Left renal pelvis (tissue), 4 donors: ENCODE measurements at places on chromosomes 5 and 9.

DNA sequence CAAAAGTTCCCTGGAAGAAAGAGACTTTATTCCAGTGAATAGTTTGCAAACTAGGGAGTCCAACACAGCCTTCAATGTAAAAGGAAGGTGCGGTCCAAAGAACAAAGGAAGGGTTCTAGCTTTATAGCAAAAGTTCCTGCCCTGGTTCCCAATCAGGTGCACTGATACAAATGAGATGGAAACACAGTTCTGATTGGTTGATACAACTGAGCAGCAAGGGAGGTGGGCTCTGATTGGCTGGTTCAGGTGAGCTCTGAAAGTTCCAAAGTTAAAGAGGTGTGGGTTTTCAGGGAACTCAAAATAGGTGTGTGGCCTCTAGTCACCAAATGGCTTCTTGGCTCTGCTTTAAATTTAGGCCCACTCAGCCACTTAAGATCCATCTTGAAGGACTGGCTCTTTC, 43.1 kb downstream of the P4HA2 start:
- no peak for DNase-seq

DNA sequence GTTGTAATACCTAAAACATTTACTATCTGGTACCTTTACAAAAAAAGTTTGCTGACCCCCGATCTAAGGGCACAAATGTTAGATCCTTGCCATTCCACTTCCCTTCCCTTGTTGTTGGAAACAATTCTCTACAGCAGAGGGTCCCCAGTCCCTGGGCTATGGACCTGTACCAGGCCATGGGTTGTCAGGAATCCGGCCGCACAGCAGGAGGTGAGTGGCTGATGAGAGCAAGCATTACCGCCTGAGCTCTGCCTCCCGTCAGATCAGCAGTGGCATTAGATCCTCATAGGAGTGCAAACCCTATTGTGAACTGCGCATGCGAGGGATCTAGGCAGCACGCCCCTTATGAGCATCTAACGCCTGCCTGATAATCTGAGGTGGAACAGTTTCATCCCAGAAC, 248.5 kb downstream of the AP3B1 start:
- DNase-seq, result no peak

DNA sequence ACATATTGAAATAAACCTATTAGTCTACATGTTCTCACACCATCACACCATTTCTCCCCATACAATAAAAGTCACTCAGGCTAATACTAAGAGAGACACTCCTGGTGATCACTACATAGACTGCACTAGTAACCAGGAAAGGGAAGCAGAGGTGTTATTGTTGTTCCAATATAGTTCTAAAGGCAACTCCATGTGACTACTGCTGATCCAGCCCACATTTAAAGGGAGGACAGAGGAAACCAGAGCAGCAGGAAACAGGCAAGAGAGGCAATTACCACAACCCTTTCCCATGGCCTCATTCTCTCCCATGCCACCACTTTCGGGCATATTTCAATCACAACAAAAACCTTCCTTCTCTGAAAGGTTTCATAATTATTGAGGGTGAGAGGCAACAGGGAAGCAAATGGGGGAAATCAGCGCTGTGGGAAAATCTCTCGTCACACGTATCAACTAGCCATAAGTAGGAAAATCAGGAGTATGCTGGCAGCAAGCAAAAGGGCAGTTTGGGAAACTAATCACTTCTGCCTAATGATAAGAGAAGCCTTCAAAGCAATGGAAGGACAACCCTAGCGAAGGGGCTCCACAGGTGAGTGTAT, 1.8 kb downstream of the UBAP2 start:
- DNase-seq, result no peak

DNA sequence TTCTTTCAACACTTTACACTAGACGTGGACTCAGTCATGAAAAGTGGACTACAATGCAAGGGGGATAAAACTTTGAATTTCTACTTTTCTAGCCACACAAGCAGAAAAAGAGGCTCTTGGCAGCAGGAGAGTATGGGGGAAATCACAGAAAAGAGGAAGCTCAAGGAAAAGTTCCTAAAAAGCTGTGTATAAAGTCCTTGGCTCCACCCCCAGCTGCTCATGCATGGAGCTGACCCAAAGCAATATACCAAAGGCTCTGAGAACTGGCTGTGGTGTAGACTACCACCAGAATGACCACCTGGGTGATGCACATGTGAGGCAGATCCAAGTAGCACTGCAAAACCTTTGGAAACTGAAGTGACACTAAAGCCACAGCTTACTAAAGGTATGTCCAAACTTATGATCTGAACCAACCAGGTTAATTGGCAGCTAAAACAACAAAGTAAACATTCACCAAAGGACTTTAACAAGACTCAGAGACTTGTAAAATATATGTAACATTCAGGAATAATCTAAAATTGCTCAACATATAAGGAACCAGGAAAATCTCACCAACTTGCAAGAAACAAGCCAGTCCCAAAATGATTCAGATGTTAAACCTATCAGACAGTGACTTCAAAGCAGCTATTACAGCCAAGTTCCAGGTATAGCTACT, 55.5 kb upstream of the RASGRF2 start:
- DNase-seq, result no peak

GRCh38 chr9:100074093-100074492, 24.7 kb downstream of the ERP44 start:
- no peak for DNase-seq

- no peak for DNase-seq
These were observed 69.8 kb upstream of the UBTD2 start for GRCh38 chr5:172353271-172353812.

- no peak for DNase-seq
These were observed 41.8 kb downstream of the NUP214 start for GRCh38 chr9:131167146-131167692.

GRCh38 chr5:72194846-72195245, 87.6 kb downstream of the MAP1B start:
- no peak for DNase-seq

DNA sequence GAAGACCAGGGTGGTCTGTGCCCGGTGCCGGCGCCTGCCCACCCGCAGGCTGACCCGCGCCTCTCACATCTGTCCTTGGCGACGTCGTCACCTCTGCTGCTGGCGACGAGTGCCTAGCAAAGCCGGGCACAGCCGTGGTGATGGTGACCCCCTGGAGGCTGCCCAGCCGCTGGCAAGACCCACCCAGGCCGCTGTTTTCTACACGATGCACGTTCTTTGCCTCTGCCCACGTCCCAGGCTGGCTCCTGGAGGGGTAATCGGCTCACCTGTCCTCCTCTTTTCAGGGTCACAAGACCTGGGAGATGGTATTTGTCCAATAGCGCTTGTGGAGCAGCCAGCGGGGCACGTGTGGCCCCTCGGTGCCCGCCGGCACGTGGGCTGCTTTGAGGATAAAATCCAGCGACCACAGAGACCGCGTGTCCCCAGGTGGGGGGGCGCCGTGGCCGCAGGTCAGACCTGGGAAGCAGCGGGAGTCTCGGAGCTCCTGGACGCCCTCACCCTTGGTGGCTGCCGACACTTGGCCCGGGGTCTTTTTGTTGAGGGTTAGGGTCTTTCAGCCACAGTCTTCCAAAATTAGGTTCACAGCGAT, 29.5 kb downstream of the SLC9A3 start:
- DNase-seq, result no peak

- DNase-seq, result no peak
These were observed 31.6 kb upstream of the ZNF618 start for GRCh38 chr9:113844466-113844865.

DNA sequence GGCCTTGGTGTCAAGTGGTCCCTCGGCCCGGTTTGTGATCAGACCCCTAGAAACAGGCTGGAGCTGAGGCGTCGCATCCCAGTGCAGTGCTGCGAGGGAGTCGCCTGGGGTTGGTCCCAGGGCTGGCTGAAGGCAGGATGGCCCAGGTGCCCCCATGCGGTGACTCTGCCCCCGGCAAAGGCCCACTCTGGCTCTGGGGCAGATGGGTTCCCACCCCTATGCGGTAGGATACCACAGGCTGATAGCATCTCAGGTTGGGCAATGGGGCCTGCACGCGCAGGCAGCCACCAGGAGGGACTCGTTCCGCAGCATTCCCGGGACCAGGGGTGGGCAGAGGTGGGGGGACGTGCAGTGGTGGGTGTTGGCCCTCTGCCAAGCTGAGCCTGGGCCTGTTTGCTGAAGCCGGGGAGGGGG, 86.0 kb downstream of the RXRA start:
- DNase-seq, result no peak

DNA sequence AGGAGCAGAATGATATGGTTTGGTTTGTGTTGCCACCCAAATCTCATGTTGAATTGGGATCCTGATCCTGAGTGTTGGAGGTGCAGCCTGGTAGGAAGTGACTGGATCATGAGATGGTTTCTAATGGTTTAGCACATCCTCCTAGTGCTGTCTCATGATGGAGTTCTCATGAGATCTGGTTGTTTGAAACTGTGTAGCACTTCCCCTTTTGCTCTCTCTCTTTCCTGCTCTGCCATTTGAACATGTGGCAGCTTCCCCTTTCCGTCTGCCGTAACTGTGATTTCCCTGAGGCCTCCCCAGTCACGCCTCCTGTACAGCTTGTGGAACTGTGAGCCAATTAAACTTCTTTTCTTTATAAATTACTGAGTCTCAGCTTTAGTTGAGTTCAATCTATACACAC, 756.8 kb upstream of the CDH6 start:
- no peak for DNase-seq

DNA sequence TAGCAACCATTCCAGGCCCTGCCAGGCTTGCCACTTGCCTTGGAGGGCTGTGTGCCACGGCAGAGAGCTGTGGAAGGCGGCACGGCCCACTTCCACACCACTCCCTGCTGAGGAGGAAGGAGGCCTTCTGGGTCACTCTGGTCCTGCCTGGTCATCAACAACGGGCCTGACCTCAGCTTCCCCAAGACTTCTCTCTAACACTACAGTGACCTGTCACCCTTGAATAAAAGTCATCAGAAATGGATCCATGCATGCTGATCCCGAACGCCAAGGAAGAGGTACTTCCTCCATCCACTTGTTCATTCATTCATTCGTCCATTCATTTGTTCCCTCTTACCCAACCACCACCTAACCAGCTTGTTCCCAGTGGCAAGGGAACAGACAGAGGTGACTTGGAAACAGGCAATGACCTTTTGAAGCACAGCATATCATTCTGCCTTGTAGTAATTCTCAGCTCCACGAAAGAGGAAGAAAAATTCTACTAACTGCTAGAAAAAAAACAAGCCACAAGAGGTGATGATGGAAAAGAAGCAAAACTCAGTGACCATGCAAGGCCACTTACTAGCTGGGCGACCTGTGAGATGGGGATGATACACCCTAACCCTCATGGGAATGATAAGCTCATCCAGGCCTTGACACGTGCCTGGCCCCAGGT, 58.6 kb downstream of the STK10 start:
- no peak for DNase-seq

- DNase-seq, result no peak
These were observed 11.9 kb upstream of the ARHGAP26 start for GRCh38 chr5:142758062-142758795.

GRCh38 chr5:42982107-42982622, 58.0 kb downstream of the ANXA2R start:
- DNase-seq, result no peak

- DNase-seq, result no peak
These were observed 13.5 kb downstream of the CFAP90 start for GRCh38 chr5:7837403-7837802.

DNA sequence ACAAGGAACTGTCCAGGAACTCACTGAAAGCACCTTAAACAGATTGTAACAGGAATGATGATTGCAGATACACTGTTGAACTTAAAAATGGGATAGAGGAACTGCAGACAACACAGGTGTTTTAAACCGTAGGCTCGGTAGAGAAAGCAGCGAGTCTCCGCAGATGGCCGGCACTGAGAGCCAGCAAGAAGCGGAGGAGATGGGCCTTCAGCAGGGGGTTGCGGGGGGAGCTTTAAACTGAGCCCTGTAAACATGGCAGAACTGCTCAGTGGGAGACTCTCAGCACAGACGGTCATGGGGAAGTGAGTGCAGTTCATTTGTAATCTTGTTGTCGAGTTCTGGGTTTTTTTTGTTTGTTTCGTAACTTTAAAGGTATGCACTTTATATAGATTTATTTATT, 155.1 kb upstream of the OTULINL start:
- no peak for DNase-seq

- DNase-seq, result no peak
These were observed 1642.7 kb upstream of the WWC1 start for GRCh38 chr5:166648736-166649135.

DNA sequence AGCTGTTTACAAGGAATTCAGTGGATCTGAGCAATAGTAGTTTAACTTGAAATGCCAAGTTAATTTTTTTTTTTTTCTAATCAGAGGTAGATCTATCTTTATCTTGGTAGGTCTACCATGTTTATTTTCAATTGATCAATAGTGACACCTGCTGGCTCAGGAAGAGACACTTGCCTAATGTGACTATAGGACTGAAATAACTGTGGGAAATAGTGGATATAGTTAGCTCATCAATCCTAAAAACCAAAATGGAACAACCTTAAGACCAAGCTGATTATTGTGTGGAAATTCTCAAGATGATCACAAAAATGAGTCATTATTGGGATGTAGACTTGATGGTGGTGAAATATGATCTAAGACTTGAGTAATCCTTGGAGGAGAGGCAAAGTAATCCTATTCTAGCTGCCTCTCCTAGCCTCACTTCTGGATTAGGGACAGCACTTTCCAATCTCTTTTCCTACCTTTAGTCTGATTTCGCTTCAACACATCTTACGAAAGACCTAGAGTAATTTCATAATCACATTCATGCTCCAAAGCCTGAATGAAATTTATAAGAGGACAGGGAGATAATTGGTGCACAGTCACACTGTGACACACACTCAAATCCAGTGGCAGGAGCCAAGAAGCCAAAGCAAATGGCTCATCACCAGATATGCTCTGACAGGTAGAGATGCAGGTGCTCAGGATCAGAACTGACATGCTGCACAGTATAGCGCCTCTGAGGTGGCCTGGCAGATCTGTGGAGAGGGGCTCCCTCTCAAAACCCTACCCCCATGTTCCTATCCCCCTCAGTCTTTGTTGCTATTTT, 156.3 kb downstream of the HMHB1 start:
- DNase-seq, result no peak

- DNase-seq, result no peak
These were observed 9.5 kb downstream of the ELP1 start for GRCh38 chr9:108924466-108924865.

DNA sequence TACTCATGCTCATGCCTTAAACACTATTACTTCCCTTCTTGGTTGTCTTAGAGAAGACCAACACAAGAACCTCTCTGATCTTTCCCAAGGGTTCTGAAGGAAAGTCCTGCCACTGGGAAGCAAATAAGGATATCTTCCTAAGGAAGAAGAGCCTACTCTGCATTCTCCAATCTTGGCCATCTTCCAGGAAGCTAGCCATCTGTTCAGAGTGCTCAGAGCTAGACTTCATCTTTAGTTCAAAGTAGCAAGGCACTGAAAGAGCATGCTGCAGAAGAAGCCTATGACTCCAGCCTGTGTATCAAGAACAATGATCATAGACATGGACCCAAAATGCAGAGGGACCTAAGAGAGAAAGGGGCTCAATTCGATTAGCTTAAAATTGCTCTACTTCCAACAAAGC, 114.7 kb downstream of the KIAA0825 start:
- no peak for DNase-seq

- no peak for DNase-seq
These were observed 39.8 kb downstream of the CYSTM1 start for GRCh38 chr5:140214831-140215230.

GRCh38 chr5:159819591-159820411, 96.5 kb upstream of the ADRA1B start:
- peak; percentile 45 for DNase-seq

- no peak for DNase-seq
These were observed 38.3 kb upstream of the EGFL7 start for GRCh38 chr9:136624184-136624951.

GRCh38 chr5:64659289-64659688, 31.0 kb upstream of the SHISAL2B start:
- DNase-seq, result no peak
